ENCODE measurements at places on chromosomes 3 and 15.

DNA sequence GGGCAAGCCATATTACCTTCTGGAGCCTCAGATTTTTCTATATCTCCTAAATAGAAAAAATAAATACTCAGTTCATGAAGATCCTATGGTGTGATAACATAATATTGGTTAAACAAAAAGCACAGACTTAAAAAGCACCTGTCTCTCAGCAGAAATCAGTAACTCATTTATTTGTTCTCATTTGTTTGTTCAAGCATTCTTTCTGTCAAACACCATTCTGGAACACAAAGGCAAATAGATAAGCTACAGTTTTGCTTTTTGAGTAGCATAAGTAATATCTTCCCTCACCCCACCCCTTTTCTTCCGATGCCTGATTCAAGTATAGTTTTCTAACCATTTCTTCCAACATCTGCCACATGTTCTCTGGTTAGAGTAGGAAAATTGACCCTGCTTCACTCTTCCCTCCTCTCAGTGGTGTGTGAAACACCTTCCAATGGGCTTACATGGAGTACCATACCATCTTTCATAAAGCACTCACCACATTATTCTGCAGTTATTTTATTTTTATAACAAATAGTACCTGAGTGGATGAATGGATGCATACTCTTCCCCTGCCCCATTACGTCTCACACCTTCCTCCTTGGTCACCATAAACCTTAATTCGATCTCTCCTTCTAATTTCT lies 8.4 kb upstream of the IL1RAP start:
- DNase-seq = no peak

DNA sequence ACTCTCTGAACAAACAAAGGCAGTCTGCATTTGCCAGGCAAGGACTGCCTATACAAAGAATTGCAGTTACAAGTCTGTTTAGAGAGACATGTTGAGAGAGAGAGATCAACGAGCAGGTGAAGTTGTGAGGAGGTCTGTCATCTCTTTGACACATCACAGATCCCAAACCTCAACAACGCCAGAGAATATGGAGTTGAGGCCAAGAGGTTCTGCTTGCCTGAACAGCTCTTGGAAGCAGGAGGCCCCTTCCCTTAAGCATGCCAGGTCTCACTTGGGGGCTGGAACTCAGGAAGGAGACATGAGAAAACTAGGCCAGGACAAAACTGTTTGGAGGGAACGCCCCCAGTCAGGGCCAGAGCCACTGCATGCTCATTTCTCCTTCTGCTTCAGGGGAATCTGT lies 22.3 kb upstream of the MUSTN1 start:
- DNase-seq = no peak

DNA sequence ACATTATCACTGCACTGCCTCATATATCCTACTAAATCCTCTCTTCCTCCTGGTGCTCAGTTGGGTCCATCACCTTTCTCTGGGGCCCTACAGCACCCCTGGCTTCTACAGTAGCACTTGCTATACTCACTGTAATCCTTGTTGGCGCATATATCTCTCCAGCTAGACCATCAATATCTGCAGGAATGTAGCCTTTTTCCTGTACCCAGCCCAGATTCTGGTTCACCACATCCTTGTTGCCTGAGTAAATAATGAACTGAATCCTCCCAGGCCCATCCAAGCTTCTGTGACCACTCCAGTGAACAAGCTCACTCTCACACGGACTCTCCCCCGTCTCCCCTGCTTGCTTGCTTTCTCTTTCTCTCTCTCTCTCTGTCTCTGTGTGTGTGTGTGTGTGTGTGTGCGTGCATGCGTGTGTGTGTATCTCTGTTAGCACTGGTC lies 62.5 kb upstream of the LIPC start:
- DNase-seq = no peak

DNA sequence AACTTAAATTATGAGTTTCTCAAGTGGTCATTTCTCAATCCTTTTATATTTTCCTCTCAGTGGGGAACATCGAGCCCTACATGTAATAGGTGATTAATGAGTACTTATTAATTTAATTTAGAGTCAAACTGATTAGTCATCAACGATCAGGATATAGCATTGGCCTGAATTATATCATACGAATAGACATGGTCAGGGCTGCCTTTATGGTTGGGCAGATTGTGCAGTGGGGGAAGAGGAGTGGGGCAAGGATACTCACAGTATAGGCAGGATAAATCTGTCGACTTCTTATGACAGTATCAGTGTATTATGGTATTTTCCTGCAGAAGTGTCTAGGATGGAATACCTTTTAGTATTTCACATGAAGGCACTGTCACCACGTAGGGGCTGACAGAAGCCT lies 27.0 kb downstream of the C2CD4A start:
- no peak for DNase-seq

DNA sequence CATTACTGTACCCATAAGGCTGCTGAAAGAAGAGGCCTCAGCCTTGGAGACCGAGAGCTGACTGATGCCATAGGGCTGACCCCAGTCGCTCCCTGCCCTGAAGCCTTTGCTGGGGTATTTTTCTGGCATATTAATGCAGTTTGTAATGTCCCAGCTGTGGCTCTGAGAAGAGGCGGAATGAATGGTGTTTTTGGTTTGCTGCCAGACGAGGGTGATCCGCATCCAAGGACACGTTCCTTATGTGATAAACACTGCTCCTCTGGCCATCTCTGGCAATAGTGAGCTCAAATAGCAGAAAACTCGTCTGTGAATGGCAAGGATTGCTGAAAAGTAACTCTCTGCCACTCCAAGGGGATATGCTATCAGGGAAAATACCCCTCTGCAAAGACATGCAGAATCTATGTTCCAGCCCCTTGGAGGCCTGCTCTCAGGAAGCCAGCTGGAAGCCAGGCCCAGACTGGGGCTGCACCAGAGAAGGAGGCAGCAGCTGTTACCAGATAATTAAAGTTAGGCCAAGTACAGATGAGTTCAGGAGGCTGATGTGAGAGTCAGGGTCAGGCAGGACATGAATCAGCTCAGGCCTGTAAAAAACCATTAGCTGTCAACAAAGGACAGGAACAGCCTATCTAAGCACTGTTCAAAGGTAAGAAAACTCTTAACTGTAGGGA lies 28.9 kb upstream of the KLHL6 start:
- DNase-seq = no peak
